ENCODE measurements at places on chromosomes 11 and 22.

DNA sequence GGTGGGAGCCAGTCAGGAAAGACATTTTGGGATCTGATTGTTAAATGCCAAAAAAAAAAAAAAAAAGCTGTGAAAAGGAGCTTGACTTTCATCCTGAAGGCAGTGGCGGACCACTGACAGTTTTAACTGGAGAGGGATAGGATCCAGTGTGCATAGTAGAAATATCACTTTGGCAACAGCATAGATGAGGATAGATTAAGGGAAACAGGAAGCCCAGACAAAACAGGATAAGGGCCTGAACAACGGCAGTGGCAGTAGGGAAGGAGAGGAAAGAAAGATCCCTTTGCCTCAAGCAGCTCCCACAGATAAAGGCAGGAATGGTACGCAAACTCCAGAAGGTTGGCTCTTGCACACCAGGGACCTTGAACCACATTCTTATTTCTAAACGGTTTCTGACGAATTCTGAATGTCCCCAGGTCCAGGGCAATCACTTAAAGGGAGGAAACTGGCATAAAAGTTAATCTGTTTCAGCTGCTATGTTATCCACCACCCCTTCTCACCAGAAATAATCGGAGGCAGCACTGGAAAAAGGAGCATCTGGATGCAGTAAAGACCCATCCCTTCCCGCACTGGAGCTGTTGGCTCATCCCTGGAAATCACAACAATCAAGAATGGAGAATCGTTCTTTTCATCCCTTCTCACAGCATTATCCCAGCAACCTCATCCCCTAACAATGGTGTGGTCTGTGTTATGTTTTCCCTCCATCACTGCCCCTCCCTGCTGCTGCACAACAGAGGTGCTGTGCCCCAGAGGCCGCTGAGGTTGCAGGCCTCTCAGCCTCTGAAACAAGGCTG, 99.1 kb downstream of the GAB2 start:
- DNase-seq, result no peak

- DNase-seq, result no peak
Observed at GRCh38 chr11:75056814-75057213, 39.9 kb downstream of the OR2AT4 start.

- no peak for DNase-seq
Observed at GRCh38 chr22:49867303-49868265, 13.9 kb downstream of the ZBED4 start.

- peak; percentile 65 for DNase-seq
Observed at GRCh38 chr11:20647976-20648565, 21.3 kb upstream of the NELL1 start.

GRCh38 chr11:114262681-114263512, 33.3 kb upstream of the NNMT start:
- DNase-seq, result peak; percentile 68

- DNase-seq, result no peak
Observed at GRCh38 chr11:124618863-124619262, 3.8 kb upstream of the TBRG1 start.

DNA sequence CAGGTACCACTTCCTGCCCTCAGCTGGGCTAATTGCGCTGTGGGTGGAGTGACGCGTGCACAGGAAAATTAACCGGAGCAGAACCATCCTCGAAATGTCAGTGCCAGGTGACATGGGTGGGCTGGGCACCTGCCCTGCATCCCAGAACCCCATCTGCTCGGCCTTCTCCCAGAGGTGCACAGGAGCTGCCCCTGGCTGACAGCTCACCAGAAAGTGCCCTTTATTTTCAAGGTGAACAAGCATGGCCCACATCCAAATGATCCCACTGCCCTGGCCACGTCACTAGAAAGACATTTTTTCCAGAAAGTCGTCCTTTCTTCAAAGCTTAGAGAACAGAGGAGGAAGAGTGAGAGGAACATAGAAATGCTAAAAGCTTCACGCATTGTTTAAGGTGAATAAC, 4.1 kb upstream of the ELFN2 start:
- DNase-seq, result no peak

- DNase-seq, result no peak
Observed at GRCh38 chr22:48106215-48106614, 1343.8 kb downstream of the TBC1D22A start.

DNA sequence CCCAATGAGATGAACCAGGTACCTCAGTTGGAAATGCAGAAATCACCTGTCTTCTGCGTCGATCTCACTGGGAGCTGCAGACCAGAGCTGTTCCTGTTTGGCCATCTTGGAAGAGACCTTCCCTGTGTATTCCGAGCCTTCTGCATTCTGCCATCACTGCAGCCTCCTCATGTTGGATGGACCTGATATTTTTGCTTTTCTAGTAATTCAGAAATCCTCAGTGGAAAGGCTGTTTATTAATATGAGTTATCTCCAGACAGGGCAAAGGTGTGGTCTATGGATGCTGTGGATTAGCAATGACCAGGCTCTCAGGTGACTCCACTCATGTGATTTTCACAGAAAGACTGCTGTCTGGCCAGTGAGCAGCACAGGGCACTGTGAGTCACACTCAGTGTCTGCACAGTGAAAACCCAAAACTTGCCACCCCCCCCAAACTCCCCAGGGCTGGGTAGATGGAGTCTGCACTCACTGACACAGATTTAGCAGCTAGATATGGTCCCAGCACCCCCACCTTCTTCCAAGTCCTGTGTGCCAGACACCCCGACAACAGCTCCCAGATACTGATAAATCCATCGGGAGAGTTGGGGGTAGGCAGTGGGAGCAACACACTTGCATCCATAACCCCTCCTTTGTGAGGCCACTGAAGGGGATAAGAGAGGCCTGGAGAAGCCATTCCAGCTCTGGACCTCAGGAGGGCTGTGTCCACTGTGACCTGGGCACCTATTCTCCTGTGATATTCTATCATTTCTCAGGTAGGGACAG, 75.2 kb upstream of the TOP3B start:
- no peak for DNase-seq
